Mesenteric fat pad (tissue), 1 donor: ENCODE measurements at places on chromosomes 6 and 20. TPM values are rescaled to one million over a fixed set of nuclear protein-coding genes. Genes with fewer than 3 reads are reported as not detected.

Gene THBS2
- 270 TPM for total RNA-seq

Gene CTCFL
- total RNA-seq = 0.16 TPM

Gene CST2
- total RNA-seq = not detected

Gene F13A1
- 346 TPM for total RNA-seq

Gene EPHA7
- total RNA-seq = 0.10 TPM

DNA sequence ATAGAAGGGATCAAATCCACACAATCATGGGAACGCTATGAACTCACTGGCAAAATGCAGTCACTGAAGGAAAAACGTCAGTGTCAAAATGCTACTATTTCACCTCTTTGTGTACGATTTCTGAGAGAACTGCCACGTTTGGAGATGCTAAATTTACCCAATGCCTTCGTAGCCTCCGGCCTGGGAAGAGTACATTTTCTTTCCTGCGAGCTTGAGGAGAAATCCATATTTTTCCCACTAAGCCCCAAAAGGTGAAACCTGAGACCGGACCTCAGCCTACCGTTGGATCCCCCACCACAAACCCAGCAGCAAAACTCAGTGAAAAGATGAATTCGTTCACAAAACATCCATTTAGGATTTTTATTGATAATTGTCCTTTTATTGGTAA is 131.7 kb downstream of the GPX5 start:
- DNase-seq = no peak

- no peak for DNase-seq
Observed at GRCh38 chr6:10205120-10205519, 209.8 kb downstream of the TFAP2A start.

DNA sequence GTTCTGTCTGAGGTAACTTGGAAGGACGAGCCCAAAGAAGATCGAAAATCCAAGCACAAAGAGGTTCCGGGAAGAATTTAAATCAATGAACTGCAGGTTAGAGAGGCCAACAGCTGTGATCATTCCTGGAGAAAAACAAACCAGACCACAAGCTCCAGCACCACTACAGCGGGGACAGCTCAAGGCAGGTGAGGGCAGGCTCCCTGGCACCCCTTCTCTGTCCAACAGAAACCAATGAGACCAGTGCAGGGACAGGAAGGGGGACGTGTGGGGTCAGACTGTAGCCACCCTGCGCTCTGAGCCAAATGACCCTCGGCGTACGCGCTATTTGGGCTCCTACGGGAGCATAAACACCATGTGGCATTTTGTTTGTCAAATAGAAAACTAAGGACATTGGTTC is 139.3 kb downstream of the SLC23A2 start:
- DNase-seq = no peak

GRCh38 chr6:169963581-169964297 is 212.3 kb downstream of the ERMARD start:
- no peak for DNase-seq

DNA sequence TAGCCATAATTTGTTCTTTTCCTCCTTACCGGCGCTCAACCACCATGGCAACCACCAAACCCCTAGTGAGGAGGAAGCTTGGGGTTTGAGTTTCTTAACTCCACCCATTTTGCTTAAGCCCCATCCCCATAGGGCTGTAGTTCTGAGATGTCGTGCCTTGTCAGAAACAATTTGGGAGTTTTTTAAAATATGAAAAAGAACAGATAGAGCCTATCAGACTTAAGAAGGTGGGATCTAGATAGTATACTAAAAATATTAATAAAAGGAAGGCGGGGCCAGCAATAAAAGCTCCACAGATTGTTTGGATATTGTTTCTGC is 5.6 kb downstream of the BRD2 start:
- DNase-seq = no peak
